GM23248 (cell line): ENCODE measurements at places on chromosomes 3 and 15.

DNA sequence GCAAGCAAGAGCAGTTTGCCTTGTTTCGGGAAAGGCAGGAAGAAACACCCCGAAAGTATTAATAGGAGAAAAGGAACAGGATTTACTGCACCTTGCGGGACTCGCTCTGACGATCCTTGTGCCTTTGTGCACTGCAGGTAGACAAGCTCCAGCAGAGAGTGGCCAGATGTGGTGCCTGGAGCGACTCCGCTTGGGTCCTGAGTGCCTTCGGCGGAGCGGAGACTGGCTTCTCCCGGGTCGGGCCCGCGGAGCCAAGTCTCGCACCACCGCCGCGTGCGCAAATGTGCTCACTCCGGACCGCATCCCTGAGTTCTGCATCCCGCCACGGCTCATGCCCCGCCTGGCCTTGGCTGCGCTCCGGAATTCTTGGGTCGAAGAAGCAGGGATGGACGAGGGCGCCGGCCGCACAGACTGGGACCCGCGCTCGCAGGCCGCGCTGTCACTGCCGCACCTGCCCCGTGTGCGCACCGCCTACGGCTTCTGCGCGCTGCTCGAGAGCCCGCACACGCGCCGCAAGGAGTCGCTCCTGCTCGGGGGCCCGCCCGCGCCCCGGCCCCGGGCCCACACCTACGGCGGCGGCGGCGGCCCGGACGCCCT lies 769 bp downstream of the C2CD4A start:
- peak; percentile 49 for DNase-seq
- 0 out of 2 replicates have a peak, but pooled peaks cover 11% of the 10 kb centered on the region for H3K27me3 ChIP-seq
- peak overlapping the region; percentile 52 for H3K4me3 ChIP-seq
- no peak overlapping the region for H3K27ac ChIP-seq
- no peaks in the 10 kb centered on the region for H3K36me3 ChIP-seq

DNA sequence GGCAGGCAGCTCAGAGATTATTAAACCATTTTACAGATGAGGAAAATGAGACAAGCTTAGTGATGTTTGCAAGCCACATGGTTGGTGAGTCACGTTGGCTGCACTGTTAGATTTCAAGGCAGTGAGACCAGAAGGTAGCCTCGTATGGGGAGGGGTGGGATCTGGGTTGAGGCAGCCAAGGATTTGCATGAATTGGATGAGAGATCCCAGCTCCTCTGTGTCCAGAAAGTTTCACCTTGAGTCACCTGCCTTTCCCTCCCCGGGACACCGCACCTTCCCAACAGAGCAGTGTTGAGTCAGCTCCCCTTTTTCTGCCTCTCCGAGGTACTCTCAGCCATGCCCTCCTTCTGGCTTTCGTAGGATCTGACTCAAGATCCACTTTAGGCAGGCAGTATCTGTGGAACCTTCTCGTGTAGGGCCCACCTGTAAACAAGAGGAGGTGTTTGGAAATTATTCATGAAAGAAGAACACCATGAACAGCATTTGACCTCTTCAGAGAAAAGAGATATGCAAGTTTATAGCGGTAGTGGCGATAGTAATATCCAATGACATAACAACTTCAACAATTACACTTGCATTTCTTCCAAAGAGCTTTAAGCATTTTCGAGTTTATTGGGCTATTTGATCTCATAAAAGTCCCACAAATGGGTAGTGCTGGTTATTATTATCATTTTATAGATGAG lies 46.8 kb upstream of the VPS8 start:
- H3K27ac ChIP-seq = no peak overlapping the region
- no peak for DNase-seq
- H3K36me3 ChIP-seq = no peaks in the 10 kb centered on the region
- H3K4me3 ChIP-seq = no peak overlapping the region

- peak within 1 kb of the TSS; percentile 74 for H3K27ac ChIP-seq
- peak within 1 kb of the TSS; percentile 91 for H3K4me3 ChIP-seq
- H3K36me3 ChIP-seq = peaks cover 16% of the 10 kb centered on the region
Observed at GRCh38 chr15:42548249-42549031, at the start of the genes HAUS2 and LRRC57. Gene HAUS2, plus strand, starts transcription at chr15:42548838. Its CDS starts 35 bp downstream, at chr15:42548873. Gene LRRC57, minus strand, starts transcription at chr15:42548793. Its CDS starts 359 bp downstream, at chr15:42548434.

GRCh38 chr15:39248204-39248603 lies 332.7 kb upstream of the THBS1 start:
- H3K4me1 ChIP-seq = peaks cover 63% of the 10 kb centered on the region
- no peaks in the 10 kb centered on the region for H3K27me3 ChIP-seq
- H3K36me3 ChIP-seq = no peaks in the 10 kb centered on the region
- peak overlapping the region; percentile 95 for H3K27ac ChIP-seq
- no peak overlapping the region for H3K4me3 ChIP-seq
- DNase-seq = peak; percentile 89
